Upper lobe of left lung (tissue), 6 donors: ENCODE measurements at places on chromosomes 3 and 15. TPM values are rescaled to one million over a fixed set of nuclear protein-coding genes. Genes with fewer than 3 reads are reported as not detected.

- H3K36me3 ChIP-seq, result no peaks in the 10 kb centered on the region
- DNase-seq, result no peak
- H3K4me1 ChIP-seq, result no peaks in the 10 kb centered on the region
- H3K4me3 ChIP-seq, result no peak overlapping the region
- H3K27me3 ChIP-seq, result no peaks in the 10 kb centered on the region
These were observed 21.2 kb upstream of the IGF2BP2 start for GRCh38 chr3:185846037-185846436.

DNA sequence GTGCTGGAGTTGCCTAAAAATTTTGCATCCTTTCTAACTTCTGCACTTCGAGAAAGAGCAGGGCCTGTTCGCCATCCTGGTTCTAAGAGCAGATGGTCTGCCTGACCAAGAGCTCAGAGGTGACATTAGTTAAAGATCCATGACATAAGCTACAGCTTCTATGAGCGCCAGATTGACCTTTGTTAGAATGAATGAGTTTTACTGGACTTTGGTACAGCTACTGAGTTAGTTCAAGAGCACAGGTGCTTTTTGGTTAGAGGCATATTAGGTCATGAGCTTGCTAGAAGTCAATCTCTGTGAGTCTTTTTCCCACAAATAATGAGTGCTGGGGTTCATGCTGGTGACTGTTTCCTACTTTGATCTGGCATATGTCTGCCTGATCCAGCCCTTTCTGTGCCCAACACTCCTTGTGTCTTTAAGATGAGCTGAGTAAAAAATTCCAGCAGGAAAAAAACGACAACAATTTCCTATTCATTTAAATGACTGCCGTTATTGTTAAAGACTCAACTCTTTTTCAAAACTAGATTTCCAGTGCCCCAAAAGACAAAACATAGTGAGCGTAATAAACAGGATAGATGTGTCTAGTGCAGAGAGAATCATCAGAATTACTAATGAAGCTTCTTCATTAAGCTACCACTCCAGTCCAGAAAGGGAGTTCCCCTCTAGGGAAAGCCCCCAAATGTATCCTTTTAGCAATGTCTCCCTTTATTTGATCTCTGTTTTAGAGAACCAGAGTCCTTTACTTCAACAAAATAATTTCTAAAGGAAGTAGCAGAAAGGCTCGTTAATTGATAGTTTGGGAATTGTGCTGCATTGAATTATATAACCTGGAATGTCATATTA lies 152.9 kb downstream of the SLCO3A1 start:
- no peaks in the 10 kb centered on the region for H3K27me3 ChIP-seq
- H3K36me3 ChIP-seq, result no peaks in the 10 kb centered on the region
- no peak for DNase-seq
- no peak overlapping the region for H3K4me3 ChIP-seq

- no peak overlapping the region for H3K27ac ChIP-seq
- peaks cover 6% of the 10 kb centered on the region for H3K4me1 ChIP-seq
- H3K27me3 ChIP-seq, result no peaks in the 10 kb centered on the region
- no peak overlapping the region for H3K4me3 ChIP-seq
- DNase-seq, result no peak
These were observed 143.3 kb downstream of the CMSS1 start for GRCh38 chr3:99960941-99961340.

SLCO2A1 gene
- 142 TPM for total RNA-seq
